T47D (cell line): ENCODE measurements at places on chromosomes 16 and 17.

GRCh38 chr16:24896439-24896838 is 50.7 kb downstream of the SLC5A11 start:
- DNase-seq, result no peak

GRCh38 chr17:72553051-72553755 is 432.4 kb downstream of the SOX9 start:
- no peak for DNase-seq

DNA sequence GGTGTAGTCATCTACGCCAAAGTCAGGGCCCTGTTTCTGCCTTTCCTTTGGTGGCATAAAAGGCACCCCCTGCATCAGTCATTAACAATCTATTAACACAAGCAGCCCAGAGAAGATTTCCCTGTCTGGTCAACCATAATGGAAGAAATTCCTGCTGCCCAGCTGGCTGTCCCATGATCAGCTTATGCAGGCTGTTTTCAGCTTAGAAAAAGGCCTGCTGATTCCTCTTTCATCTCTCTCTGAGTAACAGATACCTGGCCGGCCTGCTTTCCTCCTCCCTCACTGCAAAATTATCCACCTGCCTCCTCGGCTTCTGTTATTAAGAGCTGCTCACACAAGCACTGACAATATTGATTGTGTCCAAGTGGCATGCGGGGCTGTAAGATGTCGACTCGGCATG is 70.3 kb upstream of the MMP2 start:
- DNase-seq, result no peak

DNA sequence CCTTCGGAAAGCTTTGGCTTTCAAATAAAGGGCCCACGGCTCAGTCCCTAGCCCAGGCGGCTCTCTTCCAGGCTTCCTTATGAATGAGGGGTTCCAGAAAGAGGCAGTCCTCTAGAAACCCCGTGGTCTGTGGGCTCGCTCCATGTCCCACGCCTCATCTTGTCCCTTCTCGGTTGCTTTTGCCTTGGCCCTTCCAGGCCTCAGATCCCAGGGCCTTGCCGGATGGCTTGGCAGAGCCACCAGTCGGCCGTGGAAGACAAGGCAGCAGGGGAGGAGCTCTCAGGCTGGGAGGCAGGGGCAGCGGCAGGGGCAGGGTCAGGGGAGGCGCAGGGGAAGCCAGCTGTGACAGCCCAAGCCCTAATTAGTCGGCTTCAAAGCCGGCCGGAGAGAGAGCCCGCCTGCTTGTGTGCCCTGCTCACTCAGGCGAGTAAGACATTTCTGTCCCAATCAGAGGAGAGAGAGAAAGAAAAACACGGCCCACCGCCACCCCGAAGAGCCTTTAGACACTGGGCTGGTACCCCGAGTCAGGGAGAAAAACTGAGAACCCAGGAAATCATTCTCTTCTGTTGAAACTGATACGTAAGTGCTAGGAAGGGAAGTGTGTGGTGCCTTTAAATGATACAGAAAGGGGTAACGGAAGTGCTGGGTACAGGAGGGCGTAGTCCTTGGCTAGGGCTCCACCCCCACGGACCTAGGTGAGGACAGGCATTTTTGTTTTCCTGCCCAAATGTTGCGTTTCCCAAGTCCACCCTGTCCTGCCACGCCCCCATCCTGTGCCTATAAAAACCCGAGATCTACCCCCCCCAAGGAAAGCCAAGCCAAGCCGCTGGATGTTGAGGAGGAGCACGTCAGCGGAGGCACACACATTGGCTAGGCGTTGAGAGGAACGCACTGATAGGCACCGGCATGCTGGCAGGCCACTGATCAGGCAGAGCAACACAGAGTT is 27.8 kb upstream of the MEIOC start:
- DNase-seq, result no peak
